Hematopoietic multipotent progenitor cell (in vitro differentiated cells): ENCODE measurements at places on chromosomes 6 and 20. TPM values are rescaled to one million over a fixed set of nuclear protein-coding genes. Genes with fewer than 3 reads are reported as not detected.

The RIOK1 gene
- 16.2 TPM for total RNA-seq

The SLPI gene
- not detected for total RNA-seq

The C4A gene
- 5.9 TPM for total RNA-seq

The TREM1 gene
- total RNA-seq, result 0.54 TPM

GRCh38 chr6:380234-381218 is 11.0 kb upstream of the IRF4 start:
- DNase-seq, result no peak

DNA sequence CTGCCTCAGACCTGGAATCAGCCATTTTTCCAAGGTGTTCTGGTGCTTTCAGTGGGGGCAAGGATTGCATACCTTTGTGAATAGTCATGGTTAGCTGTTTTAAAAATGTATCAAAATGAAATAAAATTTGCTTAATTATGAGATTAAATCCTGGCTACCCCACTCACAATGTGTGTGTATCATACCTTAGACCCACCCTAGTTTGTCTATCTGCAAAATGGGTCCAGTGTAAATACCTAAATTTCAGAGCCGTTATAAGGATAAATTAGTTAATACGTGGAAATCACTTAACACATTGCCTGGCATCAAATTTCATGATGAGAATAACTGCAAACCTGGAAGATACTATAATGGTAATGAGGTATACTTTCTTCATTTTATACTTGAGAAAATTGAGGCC is 3.0 kb upstream of the ZNF311 start:
- DNase-seq, result no peak
